ENCODE measurements at places on chromosomes 7 and 10.

DNA sequence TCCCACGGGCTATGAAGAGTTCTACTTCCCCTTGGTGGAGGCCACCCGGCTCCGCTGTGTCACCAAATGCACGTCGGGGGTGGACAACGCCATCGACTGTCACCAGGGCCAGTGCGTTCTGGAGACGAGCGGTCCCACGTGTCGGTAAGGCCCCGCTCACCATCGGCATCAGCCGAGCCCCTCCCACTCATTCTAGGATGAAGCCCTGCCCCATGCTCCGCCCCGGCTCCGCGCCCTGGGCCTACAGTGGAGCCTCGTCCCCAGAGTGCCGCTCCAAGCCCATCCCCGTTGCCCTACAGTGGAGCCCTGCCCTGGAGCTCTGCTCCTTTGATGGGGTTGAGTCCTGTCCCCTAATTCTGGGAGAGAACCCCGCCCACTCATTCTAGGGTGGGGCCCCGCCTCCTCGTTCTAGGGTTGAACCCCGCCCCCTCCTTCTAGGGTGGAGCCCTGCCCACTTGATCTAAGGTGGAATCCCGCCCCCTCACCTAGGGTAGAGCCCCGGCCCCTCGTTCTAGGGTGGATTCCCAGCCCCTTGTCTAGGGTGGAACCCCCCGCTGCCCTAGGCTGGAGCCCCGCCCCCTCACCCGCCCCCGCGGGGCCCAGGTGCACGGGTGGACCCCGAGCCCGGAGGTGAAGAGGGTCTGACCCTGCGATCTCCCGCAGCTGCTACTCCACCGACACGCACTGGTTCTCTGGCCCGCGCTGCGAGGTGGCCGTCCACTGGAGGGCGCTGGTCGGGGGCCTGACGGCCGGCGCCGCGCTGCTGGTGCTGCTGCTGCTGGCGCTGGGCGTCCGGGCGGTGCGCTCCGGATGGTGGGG lies 3.4 kb upstream of the MUC12 start:
- DNase-seq: peak; percentile 60

DNA sequence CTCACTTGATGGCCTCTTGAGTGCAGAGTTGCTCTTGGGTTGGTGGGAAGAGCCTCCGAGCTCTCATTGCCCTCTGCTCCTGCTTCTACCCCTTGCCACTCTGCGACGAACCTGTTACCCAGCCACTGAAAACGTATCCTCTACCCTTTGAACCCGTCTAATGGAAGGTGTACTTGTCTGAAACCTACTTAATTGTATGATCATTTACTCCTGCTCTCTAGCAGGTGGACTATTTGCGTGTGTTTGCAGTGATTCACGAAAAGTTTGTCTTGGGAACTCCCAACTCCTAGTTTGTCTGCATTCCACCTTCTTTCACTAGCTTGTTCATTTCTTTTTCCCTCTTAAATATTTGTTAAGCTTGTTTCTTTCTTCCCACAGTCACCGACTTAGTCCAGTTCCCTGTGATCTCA lies 503 bp downstream of the CROT start:
- no peak for DNase-seq

DNA sequence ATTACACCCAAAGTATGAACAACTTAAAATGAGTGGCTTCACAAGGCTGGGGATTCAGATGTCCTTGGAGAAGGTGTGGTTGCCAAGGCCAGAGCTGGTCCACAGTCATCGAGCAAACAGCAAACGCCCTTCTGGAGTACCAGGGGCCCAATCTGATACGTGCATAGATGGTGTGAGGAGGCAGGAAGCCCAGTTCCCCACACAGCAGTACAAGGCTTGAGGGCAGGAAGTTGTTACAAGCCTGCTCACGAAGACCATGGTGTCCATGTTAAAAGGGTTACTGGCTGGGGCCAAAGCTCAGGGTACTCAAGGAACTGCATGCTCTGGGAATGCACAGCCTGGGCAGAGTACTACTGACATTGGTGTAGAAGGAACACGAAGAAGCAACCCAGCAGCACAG lies 4.6 kb upstream of the ANKRD26 start:
- no peak for DNase-seq

DNA sequence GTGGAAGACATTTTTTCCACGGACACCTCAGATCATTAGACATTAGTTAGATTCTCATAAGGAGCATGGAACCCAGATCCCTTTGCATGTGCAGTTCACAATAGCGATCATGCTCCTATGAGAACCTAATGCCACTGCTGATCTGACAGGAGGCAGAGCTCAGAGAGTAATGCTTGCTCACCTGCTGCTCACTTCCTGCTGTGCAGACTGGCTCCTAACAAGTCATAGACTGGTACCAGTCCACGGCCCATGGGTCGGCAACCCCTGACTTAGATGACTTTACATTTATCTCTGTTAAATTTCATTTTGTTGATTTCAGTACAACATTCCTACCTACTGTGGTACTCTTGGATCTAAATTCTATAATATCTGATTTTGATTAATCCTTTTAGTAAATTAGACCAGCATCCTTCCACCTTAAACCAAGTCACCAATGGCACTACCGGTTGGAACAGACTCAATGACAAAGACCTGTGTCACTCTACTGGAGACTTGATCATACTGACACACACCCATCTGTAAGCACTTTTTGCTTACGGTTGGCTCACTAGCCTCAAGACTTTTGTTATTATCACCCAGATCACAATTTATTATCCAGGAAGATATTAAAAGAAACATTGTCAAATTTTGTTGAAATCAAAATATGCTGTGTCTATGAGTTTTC lies 8.0 kb upstream of the CCDC71L start:
- no peak for DNase-seq

DNA sequence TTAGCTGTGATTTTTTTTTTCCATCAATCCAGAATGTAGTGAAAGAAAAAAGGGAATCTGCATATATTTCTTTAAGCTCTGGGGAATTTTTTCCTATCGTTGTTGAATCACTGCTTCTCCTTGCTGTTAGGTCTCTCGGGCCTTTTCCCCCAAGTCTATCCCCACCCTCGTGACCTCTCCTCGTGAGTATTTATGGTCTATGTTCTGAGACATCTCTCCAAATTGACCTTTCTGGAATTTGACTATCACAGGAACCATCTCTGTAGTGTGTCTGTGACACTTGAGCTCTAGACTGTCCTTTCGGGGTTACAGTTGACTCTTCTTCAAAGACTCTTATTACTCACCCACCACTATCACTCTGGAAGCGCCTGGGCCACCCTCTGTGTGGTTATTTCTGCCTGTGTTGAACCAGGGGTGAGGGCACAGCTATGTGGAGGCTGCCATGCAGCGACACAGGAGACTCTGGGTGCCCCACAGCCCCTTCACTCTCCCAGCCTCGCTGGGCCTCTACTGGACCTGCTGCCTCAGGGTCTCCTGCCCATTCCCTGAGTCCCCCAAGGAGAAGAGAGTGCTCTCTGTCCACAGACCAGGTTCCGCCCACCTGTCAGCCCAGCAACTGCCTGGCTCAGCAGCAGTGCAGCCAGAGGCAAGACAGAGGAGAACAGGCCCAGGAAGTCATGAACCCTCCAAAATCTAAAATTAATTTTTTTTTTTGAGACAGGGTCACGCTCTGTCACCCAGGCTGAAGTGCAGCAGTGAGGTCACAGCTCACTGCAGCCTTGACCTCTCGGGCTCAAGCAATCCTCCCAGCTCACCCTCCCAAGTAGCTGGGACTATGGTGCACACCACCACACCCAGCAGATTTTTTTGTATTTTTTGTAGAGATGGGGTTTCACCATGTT lies 45.7 kb upstream of the PTPRN2 start:
- DNase-seq: no peak

DNA sequence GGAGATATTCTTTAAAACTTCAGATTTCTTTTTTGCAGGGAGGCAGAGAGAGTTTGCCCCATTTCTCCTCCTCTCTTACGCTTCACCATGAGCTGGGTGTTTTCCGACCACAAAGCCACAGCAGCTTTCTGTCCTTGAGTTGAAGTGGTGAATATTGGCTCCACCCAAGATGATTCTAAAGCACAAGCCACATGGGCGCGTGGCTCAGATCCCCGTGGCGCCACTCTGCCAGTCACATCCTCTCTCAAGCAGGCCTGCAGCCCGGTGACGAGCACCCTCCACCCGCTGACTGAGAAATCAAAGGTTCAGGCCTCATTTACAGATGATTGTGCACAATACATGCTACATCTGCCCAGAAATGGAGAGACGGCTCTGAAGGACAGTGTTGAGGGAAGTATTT lies 27.6 kb upstream of the RNF32 start:
- peak; percentile 72 for DNase-seq

DNA sequence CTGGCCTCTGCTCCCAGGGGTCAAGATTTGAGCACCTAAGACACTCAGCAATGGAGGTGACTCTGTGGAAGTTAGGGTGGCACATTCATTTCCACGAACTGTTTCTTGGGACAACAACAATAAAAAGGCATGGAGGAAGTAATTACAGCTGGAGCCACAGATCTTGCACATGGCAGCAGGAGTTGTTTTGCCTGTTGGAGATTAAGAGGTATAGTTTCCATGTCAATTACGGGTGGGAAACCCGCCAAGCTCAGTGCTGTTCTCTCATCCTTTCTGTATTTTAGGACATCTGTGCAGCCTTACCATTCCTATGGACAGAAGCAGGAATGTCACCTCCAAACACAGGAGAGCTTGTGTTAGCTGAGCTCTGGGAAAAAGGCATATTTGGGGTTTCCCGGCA lies 201.2 kb downstream of the SNX10 start:
- DNase-seq: no peak

- DNase-seq: no peak
Measured at GRCh38 chr10:75620356-75620755, 188.9 kb downstream of the LRMDA start.

DNA sequence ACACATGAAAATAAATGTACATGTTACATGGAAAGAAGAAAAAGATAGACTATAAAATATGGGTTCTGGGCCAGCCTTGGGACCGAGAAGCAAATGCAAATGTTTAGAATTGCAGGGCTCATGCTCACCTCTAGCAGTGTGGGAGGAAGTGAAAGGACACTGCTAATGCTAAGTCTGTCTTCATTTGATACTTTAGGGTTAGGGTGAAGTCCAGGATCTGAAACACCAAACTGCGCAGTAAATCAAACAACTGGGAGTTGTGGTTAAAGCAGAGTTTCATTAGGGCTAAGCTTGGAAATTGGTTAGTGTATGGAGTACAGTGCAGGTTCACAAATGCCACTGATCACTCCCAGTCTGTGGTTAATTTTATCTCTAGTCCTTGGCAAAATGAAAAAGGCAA lies 73.2 kb upstream of the PDK4 start:
- DNase-seq: no peak

DNA sequence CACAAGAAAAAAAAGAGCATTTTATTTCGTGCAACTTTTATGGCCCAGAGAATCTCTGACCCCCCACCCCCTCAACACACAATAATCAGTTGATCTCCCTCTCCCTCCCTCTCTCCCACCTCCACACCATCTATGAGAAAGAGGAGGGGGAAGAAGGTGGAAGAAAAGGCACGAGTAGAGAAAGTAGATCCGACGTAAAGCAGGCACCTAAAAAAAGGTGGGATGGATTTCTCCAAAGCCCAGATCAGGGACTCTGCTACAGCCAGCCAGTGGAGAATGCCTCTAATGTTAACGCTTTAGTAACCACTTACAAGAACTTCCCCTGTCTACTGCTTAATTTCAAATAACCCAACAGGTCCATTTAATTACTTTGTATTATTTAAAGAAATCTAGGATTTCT lies 24.4 kb downstream of the KMT2C start:
- DNase-seq: no peak

DNA sequence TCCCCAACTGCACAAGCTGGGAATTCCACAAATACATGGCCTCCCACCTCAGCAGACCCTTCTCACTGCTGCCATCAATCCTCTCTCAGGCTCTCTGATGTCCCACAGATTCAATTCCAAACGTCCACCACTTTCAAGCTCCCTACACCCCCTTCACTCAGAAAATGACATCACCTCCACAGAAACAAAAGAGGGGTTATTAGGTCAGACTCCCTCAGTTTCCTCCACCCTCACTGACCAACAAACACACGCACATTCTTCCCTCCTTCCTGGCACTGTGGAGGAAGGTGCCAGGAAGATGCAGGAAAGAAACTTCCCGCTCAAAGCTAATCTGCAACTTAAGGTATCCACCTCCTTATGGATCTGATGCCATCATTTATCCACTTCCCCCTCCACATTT lies 18.3 kb downstream of the ZNF438 start:
- no peak for DNase-seq
